ENCODE measurements at places on chromosomes 1 and 21.

DNA sequence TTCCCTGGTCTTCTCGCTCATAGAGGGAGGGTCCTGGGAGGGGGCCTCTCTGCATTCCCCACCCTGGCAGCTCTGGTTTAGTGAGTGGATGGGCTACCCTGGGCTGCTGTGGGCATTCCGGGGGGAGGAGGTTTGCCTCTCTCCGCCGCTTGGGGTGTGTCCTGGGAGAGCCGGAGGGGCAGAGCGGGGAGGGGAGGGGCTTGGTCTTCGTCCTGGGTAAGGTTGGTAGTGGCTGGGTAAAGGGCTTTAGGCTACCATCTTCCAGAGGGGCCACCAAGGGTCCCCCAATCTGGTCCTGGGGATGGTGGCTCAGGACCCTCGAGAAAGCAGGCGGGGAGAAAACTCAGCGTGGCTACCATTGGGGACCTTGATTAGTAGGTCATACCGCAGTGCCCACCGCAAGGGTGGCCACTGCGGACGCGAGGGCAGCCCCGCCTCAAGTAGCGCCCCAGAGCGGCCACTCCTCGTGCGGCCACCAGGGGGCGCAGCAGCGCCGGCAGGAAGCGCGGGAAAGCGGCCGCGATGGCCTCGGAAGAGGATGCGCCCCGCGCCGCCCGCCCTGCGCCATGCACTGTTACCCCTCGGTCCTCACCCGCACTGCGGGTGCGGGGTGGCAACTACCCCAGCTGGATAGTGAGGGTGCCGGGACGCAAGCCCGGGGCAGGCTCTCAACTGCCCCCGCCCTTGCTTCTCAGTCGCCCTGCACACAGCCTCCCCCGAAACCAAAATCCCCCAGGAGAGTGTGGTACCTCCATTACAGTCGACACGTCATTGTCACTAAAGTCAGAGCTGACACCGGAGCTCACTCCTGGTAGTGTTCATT is 44.1 kb upstream of the SLC25A33 start:
- peak; percentile 76 for DNase-seq

DNA sequence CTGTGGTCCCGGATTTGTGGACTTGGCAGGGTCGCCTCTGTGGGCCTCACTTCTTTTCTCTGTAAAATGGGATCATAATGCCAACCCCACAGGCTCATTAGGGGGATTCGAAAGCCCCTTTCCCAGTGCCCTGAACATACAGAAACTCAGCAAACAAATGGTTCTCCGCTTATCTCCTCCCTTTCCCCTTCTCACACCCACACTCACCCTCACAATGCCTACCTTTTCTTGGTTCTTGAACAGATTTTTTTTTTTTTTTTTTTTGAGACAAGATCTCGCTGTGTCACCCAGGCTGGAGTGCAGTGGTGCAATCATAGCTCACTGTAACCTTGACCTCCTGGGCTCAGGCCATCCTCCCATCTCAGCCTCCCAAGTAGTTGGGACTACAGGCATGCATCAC is 175.7 kb downstream of the KAZN start:
- no peak for DNase-seq

- no peak for DNase-seq
Observed at GRCh38 chr1:175808999-175809398, 65.6 kb upstream of the TNR start.

DNA sequence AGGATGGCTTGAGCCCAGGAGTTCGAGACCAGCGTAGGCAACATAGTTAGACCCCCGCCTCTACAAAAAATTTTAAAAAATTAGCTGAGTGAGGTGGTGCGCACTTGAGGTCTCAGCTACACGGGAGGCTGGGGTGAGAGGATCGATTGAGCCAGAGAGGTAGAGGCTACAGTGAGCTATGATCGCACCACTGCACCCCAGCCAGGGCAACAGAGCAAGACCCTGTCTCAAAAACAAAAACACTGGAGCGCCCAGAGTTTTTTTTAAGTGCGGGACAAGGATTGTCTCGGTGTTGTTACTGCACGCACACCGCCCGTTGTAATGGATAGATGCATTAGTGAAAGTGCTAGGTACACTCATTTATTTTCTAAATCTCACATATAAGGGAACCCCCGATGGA is 37.1 kb downstream of the PIK3CD start:
- no peak for DNase-seq

DNA sequence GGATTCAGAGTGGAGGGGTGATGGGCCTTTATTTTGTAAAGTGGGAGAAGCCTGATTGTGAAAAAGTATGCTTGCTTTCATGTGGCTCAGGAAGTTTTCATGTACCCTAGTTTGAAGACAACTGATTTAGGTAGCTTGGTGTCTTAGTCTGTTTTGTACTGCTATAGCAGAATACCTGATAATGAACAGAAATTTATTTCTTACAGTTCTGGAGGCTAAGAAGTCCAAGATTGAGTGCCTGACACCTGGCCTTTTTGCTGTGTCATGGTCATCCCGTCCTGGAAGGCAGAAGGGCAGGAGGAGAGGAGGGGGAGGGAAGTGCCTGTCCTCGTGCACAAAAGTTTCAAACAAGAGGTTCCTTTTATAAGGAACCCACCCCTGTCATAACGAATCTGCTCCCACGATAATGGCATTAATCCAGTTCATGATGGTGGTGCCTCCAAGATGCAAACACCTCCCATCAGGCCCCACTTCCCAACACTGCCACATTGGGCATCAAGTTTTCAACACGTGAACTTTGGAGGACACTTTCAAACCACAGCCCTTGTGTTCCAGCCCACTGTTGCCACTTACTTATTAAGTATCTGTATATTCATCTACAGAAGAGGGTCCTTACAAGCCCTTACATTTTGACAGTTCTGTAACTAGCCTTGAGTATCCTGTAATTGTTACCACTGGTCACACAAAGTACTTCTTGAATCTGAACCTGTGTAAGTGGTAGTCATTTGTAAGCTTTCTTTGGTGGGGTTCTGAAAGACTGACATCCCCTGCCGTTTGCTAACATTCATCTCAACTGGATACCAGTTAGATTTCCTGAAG is 9.5 kb downstream of the UCK2 start:
- no peak for DNase-seq

- DNase-seq = no peak
Observed at GRCh38 chr1:179166663-179167417, 62.6 kb downstream of the ABL2 start.
